ENCODE measurements at places on chromosomes 6 and 20.
A peak's percentile ranks its signal among the peaks of the same experiment; 100 is the strongest.

DNA sequence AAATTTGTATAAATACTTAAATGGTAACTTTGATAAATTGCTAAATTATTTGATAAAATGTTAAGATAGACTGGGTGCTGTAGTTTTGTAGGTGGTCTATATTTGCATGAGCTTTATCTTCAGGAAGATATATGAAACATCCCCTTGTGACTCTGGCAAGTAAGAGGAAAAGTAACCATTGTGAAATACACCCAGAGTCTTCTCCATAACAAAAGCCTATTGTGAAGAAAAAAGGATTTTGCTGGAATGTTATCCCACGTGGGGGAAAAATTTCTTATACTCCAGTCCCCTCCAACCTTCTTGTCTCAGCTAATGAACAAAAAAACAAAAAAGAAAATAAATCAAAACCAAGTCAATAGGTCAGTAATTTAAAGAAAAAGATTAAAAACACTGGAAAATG, 600.7 kb downstream of the HDGFL1 start:
- no peak for DNase-seq

DNA sequence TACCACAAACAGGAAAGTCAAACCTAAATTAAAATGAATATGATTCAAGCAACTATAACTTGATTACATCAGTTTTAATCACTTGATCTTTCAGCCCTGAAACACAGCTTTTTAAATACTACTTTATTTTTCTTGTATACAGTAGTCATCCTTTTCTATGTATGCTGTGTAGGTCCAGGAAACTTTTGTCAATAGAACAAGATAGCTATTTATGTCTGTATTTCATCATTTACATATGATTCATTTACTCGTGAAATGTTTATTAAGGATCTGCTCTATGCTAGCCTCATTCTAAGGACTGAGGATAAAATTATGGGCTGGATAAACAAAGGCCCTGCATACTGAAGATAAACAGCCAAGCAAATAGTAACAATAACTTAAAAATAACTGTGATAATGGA, 930.2 kb downstream of the TFAP2A start:
- DNase-seq, result no peak

DNA sequence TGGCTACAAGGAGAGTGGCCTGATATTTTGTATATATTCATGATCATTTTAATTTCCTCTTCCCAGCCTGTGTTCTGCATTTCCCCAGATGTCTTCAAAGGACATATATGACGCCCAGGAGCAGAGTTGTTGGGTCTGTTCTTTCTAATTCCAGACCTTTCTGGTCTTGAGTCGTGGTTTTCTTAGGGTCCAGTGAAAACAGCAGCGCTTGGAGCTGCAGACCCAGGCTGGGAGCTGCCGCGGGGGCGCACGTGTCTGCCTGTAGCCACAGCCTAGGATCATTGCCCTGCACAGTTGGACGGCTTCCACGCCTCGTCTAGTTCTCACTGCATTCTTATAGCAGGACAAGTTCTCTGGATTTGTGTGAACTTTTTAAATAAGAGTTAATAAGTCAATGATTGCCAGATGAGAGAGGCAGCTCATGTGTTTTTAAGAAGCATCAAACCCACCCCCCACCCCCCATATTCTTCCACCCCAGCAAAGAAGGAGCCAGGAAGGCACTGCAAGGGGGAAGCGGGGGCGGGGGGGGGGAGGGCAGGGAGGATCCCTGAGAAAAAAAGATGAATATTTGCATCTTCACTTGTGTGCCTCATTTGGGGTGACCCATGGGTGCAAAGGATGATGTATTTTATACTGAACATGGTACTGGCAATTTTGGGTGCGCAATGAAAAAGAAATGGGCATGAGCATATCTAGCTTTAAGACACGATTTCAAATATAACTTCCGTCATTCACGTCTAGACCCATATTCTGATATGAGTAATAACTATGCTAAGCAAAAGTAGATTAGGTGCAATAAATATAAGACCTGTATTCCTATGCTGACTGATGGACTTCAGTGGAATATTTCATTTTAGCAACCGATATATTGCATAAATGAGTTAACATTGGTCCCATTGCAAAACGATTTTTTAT, 160.0 kb downstream of the TBXT start:
- no peak for DNase-seq

DNA sequence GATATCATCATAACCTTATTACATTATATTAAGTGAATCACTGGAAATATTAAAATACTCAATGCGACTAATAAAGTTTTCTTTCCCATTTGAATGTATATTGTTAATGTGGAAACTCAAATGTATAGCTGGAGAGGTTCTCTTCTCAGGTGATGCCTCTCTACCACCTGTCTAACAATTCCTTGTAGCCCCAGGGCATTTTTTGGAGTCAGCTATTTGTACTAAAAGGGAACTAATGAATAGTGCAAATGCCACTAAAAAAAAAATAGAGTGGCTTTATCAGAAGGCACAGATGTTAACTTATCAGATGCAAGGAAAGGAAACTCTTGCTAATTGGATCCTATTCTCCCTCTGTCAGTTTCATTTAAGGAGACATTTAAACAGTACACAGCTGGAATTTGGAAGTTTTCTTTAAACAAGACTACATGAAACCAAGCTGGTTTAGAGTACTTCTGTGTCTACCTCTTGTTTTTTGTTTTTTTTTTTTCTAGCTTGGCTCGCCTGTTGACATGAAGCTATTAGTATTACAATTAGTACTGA, 897.0 kb upstream of the SLC35B3 start:
- no peak for DNase-seq

DNA sequence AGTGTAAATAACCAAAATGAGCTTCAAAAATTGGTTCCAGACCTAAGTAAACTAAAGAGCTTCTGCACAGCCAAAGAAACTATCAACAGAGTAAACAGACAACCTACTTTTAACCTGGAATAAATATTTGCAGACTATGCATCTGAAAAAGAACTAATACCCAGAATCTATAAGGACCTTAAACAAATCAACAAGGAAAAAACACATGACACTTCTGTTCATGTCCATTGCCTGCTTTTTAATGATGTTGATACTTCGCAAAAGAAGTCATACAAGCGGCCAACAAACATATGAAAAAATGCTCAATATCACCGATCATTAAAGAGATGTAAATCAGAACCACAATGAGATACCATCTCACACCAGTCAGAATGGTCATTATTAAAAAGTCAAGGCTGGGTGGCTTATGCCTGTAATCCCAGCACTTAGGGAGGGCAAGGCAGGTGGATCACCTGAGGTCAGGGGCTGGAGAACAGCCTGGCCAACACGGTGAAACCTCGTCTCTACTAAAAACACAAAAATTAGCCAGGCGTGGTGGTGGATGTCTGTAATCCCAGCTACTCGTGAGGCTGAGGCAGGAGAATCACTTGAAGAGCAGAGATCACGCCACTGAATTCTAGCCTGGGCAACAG, 42.5 kb upstream of the DST start:
- DNase-seq, result no peak

DNA sequence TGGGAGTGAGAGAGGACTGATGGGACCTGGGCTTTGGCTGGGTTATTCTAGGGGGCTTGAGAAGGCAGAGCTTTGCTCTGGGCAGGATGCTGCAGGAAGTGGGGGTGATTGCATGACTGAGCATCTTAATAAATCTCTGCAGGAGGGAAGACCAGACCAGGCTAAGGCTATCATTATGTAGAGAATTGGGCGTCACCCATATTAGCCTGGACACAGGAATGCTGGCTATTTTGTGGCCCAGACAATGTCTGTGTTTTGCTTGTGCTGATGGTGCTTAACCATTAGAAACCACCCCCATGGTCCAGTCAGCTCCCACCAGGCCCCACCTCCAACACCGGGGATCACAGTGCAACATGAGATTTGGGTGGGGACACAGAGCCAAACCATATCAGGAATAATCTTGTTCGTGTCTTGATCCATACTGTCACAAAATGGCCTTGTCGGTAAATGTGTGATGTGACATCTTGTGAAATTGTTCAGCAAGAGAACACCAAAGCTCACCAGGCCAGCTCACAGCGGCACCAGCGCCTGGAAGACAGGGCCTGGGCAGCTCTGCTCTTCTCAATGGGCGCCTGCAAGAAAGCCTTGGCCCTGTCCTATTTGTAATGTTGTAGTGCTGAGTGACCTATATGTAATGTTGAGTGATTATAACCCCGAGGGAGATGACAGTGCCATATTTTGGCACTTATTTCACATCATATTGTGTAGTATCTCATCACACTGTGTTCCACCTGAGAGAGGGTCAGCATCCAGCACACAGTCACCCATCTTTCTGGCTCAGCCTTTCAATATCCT, 211.8 kb downstream of the QKI start:
- no peak for DNase-seq

GRCh38 chr20:57902473-57902872, 192.7 kb upstream of the PMEPA1 start:
- no peak for DNase-seq

- DNase-seq, result no peak
Measured at GRCh38 chr20:24651171-24651975, 181.9 kb downstream of the SYNDIG1 start.

DNA sequence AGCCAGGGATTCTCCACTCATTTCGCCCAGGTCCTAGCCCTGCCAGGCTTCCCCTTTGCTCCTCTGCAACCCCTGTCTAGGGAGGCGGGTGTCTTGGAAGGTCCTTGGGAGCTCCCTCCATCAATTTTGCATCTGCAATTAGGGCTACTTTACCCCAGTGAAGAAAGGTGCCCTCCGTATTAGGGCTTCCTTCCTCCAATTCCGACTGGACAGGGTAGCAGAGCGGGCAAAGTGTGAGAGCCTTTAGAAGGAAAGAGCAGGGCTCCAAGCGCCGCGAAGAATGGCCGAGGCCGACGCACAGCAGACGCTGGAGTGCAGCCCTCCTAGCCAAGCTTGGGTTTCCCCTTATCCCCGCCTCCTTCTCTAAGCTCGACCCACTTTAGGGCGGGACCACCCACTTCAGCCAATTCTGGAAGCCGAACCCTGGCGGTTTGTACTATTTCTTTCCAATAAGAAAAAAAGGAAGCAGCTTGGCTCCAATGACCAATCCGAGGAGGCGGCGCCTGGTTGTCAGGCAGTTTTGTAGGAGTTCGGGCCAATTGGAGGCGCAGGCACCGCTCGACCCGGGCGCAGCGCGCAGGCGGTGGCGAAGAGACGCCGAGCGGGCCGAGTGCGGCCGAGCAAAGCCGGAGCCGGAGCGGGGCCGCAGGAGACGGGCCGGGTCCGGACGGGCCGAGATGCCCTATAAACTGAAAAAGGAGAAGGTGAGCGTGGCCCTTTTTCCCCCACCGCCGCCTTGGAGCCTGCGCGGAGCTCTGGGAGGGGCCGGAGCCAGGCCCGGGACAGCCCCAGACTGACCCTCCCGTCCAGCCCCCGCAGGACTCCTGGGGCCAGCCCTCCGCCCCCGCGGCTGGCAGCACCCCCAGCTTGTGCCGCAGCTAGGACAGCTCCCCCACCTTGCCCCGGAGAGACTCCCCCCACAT, at the start of gene PPP2R5D:
Gene PPP2R5D, plus strand, starts transcription at position 570 of the 923 bp plus-strand sequence. Its CDS starts 108 bp downstream, at position 678.
- DNase-seq, result peak; percentile 98

- no peak for DNase-seq
Measured at GRCh38 chr6:136820561-136820960, 1.8 kb upstream of the PEX7 start.
